Amygdala (tissue), 56 donors: ENCODE measurements at places on chromosomes 1 and 21.

DNA sequence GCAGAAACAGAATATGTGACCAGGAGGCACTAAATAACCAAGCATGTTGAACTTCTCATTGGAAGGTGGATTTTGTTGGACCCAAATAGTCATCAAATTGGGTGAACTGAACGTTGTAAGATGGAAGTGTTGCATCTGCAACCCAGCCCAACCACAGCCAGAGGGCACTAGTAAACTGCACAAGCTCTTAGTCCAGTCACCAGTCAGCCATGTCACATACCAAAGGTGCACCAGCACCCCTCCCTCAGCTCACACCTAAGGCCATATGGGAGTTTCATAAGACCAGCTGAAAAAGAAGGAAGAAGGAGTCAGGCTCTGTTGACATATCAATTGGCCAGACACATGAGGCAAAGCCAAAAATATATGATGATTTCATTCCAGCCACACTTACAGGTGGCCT is 481.7 kb upstream of the NR5A2 start:
- DNase-seq, result no peak

- DNase-seq, result no peak
These were observed 20.8 kb downstream of the TSEN15 start for GRCh38 chr1:184072376-184072775.

GRCh38 chr1:30744060-30744756 is 13.4 kb downstream of the LAPTM5 start:
- DNase-seq, result no peak

DNA sequence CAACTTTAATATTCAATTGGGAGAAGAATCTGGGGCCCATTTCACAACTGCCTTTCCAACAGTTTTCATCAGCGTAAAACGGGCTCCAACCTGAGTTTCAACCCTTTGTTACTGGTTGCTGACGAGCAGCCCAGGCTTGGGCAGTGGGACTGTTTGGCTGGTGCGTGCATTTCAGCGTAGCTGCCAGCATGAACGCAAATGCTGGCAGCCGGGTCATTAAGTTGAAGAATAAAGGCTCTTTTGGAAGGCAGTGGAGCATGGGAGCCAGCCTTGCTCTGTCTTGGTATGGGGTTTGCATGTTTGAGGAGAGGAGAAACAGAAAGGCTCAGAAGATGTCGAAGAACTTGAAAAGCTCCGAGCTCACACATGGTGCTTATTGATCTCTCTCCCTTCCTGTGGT is 40.7 kb downstream of the WDR3 start:
- no peak for DNase-seq

- DNase-seq, result no peak
These were observed 403 bp downstream of the MXRA8 start for GRCh38 chr1:1357871-1358432.

GRCh38 chr1:32393136-32393535 is 1.1 kb downstream of the BSDC1 start:
- DNase-seq, result no peak

- DNase-seq, result no peak
These were observed 159.6 kb downstream of the PTPRU start for GRCh38 chr1:29395736-29396437.

- no peak for DNase-seq
These were observed 26.9 kb downstream of the ITPKB start for GRCh38 chr1:226711976-226712741.

DNA sequence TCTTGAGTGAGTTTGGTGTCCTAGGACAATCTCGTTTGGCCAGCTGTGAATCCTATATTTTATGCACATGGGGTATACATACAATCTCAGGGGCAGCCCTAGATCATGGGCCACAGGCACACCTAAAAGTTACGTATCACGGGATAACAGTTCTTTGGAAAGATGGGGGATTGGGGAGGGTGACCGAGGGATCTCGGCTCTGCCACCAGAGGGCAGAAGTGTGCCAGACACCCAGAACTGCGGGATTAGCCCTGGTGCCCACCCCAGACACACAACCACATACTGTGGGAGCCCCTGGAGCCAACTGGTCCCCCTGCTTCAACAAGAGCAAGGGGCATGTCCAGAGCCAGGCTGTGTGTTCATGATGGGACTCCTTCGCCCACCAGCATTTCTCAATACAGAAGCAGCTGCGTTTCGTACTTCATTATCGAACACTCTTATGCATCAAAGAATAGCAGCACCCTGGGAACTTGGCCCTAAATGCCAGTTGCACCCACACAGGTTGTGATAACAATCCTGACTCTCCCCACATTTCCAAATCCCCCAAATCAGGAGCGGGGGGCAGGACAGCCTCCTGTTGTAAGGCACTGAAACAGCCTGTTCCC is 37.4 kb downstream of the TMCO4 start:
- DNase-seq, result no peak

- no peak for DNase-seq
These were observed 811.8 kb upstream of the ADGRL2 start for GRCh38 chr1:80988926-80989325.

GRCh38 chr21:17859661-17860060 is 40.5 kb upstream of the C21orf91 start:
- DNase-seq, result no peak

GRCh38 chr21:43361493-43362296 is 65.2 kb downstream of the SIK1 start:
- DNase-seq, result no peak

DNA sequence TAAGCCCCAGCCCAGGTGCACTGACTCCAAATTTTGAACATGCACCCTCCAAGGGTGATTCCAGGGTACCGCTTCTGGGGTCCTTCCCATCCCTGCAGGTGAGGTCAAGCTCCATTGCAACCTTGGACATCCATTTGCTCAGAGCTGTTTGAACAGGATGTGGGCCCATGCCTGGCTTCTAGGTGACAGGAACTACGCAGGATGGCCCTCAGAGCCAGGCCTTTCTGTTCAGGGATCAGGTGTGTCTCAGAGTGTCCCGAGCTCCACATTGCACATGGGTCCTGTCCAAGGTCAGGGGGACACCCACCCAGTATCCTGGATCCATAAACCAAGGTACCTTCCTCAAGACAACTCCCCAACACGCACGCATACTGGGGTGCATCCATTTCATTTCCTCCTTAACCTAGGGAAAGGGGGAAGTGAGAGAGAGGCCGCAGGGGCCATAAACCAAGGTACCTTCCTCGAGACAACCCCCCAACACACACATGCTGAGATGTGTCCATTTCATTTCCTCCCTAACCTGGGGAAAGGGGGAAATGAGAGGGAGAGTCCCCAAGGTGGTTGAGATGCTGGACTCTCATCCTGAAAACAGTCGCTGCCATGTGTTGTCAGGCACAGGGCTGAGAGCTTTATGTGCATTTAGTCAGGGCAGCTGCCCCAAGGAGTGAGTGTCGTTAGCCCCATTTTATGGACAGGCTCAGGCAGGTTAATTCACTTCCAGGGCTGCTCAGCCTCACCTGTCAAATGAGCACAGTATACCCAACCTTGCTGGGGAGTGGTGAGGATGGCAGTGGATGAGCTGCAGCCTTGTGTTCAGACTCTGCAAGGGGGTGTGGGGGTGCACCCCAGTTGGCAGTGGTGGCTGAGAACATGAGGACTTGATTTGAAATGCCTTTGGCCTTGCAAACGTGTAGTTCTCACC is 2.1 kb downstream of the SLC66A1 start:
- DNase-seq, result no peak

DNA sequence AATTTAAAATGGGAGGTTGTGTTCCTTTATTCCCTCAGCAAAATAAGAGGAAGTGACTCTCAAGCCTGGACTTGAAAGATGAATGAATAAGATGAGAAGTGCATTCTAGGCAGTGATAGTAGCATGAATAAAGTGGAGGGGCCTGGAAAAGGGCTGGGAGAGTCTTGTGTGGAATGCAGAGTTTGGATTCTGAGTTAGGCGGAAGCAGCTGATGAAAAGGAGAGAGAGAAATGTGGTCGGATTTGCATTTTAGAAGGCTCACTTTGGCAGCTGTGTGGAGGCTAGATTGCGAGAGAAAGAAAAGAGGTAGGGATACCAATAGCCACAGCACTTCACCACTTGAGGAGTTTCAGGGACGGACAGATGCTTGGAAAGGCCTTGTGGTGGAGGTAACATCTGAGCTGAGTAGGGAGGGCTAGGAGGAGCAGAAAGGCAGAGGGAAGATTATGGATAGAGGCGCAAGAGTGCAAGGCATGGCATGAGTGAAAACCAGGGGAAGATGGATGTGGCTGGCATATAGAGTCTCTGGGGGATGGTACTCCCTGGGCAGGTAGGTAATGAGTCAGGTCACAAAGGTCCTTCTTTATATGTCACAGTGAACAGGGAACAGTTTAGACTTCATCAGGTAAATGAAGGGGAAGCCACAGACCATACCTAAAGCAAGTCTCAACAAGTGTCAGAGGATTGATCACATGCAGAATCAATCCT is 59.6 kb downstream of the ST3GAL3 start:
- no peak for DNase-seq

DNA sequence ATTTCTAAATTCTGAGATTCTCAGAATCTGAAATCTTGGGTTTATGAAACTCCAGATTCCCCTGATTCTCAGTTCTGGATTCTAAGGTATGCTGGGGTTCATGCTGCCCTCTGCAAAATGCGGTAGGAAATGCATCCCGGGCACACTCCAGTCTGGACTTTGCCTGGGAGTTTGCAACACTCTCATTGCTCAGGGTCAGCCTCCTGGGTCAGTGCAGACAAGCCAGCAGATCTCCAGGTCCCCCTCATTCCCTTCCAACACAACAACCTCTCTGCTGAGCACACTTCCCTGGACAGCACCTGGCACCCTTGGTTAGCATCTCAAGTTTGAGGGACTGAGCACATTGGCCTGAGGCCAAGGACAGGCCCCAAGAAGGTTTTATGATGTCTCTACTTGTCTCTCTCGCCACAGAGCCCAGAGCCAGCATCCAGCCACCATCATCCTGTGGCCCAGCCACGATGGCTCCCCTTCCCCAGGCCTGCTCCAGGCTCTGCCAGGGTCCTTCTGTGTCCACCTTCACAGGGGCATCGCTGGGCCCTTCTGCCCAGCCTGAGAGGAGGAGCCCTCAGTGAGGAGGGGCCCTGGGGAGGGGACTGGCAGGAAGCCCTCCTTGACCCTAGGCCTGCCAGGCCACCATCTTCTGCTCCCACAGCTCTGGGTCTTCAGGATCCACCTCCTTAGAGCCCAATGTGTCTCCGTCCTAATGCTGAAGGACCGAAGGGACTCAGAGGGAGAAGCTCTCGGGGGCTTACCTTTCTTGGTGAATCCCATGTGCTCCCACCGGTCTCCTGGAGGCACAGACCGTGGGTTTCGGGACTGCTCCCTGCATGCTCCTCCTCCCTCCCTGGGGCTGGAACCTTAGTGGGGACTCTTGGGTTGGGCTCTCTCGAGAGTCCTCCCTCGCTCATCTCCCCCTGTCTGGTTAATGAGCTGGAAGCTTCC is 550.7 kb downstream of the PTPRU start:
- no peak for DNase-seq

- DNase-seq, result no peak
These were observed 19.5 kb downstream of the AGT start for GRCh38 chr1:230694464-230694863.

DNA sequence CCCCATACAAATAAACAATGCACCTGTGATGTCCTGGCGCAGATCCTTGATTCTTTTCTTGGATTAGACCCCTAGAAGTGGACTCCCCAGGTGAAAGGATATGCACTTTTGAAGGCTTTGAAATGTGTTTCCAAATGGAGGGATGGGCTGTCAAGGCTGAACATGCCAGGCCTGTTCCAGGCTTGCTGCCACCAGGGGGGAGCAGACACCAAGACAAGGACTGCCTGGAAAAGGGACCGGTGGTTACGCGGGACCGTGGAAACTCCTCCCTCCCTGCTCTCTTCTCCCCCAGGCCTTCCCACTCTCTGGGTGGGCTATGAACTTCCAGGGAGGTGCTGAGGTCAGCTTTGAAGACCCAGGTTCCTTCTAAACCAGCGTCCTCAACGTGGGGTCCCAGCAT is 12.7 kb downstream of the C1QB start:
- peak; percentile 7 for DNase-seq

DNA sequence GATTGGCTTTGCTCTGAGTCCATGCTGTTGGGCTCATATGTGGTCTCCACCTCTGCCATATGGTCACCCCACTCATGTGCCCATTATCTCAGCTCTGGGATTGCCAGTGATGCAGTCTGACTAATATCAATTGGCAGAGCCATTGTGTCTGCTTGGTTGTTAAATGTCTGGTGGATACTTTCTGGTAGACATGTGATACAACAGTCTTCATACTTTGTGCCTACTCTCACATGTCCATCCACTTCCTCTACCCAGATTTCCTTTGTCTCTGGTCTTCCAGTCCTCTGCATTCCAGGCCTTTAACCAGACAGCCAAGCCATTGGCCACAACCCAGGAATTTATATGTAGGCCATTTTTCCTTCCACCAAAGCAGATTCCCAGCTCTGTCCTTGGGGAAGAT is 30.8 kb upstream of the DIPK1A start:
- DNase-seq, result no peak

- no peak for DNase-seq
These were observed 22.0 kb downstream of the LRRC42 start for GRCh38 chr1:53968125-53968513.

- no peak for DNase-seq
These were observed 5.1 kb downstream of the HOOK1 start for GRCh38 chr1:59819566-59820438.

- DNase-seq, result no peak
These were observed 126.2 kb upstream of the DAB1 start for GRCh38 chr1:57550092-57550491.

DNA sequence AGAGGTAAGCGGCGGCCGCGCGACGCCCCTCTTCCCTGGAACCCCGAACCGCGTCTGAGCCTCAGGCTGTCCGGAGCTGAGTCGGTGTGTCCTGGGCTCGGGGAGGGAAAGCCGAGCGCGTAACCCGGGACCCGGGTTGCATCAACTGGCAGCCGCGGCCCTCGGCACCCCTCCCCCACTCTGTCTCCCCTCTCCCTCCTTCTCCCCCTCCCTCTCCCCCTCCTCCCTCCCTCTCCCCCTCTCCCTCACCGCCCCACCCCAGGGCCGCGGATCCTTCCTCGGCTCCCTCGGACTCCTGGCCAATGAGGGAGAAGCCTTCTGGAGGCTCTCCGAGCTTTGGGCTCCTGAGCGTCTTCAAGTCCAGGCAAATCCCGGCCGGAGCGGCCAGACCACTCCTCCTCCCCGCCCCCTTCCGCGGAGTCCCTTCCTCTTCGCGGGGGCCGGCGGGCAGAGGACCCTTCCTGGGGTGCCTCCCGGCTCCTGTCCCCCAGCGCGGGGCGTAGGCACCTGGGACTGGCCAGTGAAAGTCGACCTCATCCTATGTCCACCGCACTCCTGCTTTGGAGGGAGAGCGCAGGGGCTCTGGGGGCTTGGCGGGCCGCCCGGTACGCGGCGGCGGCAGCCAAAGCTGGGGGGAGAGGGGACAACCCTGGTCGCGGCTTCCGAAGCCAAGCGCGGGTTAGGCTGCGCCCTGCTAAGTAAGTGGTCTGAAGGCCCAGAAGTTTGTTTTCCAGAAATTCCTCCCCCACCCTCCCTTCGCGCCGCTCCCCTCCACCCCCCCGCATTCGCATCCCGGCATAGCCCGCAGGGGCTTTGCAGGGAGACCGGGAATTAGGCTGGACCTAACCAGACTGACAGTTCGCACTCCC is 850 bp downstream of the SESN2 start:
- peak; percentile 17 for DNase-seq
